Thoracic aorta (tissue), 2 donors: ENCODE measurements at places on chromosomes 2 and 18. TPM values are rescaled to one million over a fixed set of nuclear protein-coding genes. Genes with fewer than 3 reads are reported as not detected.

DNA sequence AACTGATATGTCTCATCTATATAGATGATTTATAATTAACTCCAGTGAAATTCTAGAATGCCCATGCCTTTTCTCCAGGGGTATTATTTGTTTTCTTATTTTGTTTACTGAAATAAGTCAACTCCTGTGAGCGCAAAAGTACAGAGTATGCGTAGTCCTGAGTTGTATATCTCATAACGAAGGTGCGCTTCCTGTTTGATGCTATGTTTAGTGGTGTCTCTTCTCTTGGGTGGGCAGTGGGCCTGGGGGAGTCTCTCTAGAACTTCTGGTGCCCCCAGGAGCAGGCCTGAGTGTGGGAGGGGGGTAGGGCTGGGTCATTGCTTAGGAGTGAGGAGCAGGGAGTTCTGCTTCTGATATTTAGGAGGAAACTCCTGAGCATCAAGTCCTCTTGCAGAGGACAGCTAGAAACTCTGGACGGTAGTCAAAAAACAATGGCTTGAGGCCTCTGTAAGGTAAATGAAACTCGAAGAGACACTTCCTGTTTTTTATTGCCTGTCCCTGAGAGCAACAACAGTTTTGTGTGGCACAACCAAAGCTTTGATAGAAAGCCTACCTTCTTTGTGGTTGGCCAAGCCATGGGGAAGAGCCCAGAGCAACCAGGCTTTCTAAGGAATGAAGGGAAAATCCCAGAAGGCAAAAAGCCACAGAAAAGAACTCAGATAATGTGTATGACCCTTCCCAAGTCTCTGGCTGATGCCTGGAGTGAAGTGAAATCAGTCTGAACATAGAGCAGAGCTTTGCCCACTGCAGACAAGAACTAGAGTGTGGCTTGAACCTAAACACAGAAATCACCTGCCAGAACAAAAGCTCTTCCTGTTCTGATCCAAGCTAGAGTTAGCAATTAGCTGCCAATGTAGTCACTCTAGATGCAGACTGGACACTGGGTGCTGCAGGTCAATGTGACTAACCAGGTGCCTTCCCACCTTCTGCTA lies 8.5 kb upstream of the SP140L start:
- no peaks in the 10 kb centered on the region for H3K27me3 ChIP-seq
- DNase-seq = no peak
- no peaks in the 10 kb centered on the region for H3K36me3 ChIP-seq
- H3K4me3 ChIP-seq = no peak overlapping the region

SGPP2 gene
- total RNA-seq = not detected

CXCR4 gene
- total RNA-seq = 42.2 TPM

TRABD2A gene
- total RNA-seq = 1.8 TPM

DPP4 gene
- total RNA-seq = 2.1 TPM
